ENCODE measurements at places on chromosomes 12 and 14. TPM values are rescaled to one million over a fixed set of nuclear protein-coding genes. Genes with fewer than 3 reads are reported as not detected.
A peak's percentile ranks its signal among the peaks of the same experiment; 100 is the strongest.

The SERPINA10 gene
- total RNA-seq = 0.06 TPM

DNA sequence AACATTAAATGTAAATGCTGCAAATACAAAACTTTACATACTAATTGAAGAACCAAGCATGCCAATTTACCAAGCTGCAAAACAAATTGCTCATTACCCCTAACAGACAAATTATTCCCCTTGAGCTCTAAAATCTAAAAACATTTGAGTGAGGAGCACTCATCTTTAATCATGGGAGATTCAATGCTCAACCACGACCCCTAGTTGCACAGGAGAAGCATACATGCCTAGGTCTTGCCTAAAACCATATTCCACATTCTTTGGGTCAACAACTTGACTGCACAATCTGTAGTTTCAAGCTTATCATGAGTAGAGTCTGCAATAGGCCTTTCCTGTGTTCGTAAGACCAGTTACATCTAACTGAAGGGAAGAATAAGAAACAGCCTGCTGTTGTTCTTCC lies 69.7 kb downstream of the MGAT4C start:
- DNase-seq = no peak

DNA sequence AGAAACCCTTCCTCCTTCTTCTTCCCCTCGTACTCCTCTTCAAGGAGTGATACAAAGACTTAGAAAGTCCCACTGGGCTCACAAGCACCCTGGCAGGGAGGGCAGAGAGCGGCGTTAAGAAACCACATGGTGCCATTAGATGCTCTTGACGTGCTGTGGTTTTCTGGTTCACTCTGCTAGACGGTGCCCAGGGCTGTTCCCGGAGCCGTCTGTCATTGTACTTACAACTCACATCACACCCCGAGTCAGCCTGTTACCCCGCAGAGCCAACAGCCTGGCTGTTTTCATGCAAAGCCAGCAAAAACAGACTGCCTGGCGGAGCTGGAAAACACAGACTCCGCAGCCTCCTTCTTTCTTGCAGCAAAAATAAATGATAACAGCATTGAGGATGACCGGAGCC lies 232.6 kb upstream of the TBX3 start:
- DNase-seq = peak; percentile 76

DNA sequence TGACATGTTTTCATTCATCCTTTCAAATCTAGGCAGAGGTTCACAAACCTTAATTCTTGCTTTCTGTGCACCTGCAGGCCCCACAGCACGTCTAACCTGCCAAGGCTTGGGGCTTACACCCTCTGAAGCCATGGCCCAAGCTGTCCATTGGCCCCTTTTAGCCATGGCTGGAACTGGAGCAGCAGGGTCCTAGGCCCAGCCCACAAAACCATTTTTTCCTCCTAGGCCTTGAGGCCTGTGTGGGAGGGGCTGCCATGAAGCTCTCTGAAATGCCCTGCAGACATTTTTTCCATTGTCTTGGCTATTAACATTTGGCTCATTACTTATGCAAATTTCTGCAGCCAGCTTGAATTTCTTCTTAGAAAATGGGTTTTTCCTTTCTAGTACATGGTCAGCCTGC lies 547.5 kb downstream of the KCNH5 start:
- no peak for DNase-seq

The CEP128 gene
- total RNA-seq = 7.2 TPM

DNA sequence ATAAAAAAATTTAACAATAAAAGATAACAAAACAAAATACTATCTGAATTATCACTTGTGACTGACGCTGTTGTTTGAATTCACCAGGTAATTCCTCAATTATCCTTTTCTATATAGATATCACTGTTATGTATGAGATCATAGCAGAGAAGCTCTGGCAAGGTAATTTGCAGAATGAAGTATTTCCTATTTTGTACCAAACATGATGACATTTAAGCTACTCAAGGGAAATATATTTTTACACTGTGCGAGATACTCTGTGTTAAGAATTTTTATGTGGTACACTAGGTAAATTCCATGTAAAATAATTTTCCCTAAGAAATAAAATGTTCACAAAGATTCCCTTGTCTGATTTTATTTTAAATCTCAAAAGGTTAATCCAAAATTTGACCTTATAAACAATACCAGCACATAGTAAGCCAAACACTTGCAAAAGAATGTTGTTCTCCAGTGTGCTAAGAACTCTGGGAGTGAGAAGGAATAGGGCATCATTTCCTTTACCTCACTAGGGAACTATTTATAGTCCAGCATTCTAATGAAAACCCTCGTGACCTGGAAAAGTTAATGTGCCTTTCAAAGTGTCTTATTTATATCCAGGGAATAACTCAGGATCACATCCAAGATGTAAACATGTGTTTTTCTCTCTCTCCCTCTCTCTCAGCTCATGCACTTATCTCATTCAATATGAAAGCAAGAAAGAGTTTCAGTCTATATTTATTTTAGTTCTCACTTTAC lies 115.2 kb upstream of the RAP1B start:
- peak; percentile 8 for DNase-seq

The LPAR5 gene
- 3.5 TPM for total RNA-seq
